ENCODE measurements at places on chromosomes 1 and 21.

- no peak for DNase-seq
Measured at GRCh38 chr1:11482198-11482597, 3.2 kb downstream of the DISP3 start.

DNA sequence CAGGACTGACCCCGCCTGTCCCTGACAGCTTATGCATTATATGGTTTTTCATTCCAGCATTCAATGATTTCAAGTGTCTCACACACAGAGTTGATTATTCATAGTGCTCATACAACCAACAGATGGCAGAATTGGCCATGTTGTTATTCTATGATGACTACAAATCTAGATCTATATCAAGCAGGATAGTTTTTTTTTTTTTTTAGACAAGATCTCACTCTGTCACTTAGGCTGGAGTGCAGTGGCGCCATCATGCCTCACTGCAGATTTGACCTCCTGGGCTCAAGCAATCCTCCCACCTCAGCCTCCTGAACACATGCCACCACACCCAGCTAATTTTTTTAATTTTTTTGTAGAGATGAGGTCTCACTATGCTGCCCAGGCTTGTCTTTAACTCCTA, 40.1 kb upstream of the LRRC8D start:
- DNase-seq: no peak

GRCh38 chr1:90622666-90623065, 94.4 kb downstream of the BARHL2 start:
- DNase-seq: no peak

DNA sequence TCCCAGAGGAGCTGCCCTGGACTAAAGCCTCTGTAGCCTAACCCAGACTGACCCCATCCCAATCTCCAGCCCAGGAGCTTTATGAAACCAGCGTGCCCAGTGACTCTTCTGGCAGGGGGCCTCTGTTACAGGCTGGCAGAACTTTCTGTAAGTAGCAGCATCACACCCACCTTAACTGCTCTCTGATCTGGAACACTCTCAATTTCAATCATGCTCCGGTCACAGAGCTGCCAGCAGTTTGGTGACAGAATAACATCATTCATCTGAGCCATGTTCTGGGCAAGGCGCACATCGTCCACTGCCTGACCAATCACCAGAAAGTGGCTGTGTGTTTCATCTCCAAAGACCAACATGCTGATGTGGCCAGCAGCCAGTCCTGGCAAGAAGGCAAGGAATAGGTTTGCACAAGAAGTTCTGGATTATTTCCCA, 14.7 kb downstream of the ADCY10 start:
- DNase-seq: no peak

DNA sequence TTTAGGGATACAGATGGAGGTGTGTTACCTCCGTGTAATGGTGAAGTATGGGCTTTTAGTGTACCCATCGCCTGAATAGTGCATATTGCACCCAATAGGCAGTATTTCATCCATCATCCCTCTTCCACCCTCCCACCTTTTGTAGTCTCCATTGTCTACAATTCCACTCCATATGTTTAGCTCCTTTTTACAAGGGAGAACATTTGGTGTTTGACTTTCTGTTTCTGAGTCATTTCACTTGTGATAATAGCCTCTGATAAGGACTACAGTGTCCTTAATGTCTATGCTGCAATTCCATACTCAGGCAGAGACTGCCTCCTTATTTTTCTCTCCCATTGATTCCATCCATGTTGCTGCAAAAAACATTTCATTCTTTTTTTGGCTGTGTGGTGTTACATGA, 48.7 kb downstream of the OVGP1 start:
- DNase-seq: no peak

GRCh38 chr1:72705921-72706320, 423.6 kb upstream of the NEGR1 start:
- no peak for DNase-seq

DNA sequence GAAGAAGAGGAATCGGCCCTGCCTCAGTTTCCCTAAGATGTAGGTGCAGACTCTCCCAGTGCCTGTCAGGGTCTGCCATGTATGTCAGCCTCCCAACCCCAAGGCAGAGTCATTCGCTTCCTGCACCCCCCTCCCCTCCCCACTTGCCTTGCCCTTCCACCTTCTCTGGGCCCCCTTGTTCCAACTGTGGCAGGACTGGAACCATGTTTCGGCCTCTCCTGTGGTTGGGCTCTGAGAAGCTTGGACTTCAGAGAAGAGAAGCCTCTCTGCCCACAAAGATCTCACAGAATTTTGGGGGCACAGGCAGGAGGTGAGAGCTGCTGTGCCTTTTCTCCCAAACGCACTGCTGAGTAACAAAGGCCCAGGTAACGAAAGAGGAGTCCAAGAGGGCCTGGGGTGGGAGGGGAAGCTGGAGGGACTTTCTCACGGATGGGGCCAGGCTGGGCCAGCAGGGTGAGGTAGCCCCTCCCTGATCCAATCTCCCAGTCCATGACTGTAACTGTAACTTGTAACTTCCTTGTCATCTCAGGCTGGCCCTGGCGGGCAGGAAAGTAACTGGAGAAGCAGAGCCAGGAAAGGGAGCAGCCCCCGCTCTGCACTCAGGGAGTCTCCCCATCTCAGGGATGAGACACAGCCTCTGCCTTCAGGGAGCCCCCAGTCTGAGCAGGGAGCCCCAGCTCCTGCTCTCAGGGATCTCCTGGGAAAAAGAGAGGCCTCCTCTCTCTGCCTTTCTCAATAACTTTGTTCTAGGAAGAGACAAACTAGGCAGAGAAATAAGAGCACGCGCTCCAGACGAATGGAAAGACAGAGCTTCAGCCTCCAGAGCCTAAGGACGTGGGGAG, 11.3 kb downstream of the CRABP2 start:
- DNase-seq: no peak

DNA sequence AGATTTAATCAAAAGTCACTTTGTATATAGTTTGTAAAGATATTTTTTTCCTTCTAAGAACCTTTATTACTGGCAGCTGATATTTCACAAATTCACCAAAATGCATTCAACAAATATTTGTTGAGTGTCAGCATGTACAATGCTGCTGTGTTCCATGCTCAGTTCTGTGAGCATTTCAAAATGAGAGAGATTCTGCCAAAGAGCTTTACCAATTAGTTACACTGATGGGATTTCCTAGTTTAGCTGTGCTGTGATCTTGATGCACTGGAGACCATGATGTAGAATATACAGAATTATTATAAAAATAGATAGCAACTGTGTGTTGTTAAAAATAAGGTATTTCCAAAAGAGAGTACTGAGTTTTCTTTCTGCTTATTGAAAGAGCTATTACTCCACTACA, 225.6 kb downstream of the BRINP3 start:
- no peak for DNase-seq

GRCh38 chr1:75438355-75438754, 172.6 kb downstream of the SLC44A5 start:
- no peak for DNase-seq

GRCh38 chr1:71930511-71930910, 351.8 kb downstream of the NEGR1 start:
- DNase-seq: no peak

DNA sequence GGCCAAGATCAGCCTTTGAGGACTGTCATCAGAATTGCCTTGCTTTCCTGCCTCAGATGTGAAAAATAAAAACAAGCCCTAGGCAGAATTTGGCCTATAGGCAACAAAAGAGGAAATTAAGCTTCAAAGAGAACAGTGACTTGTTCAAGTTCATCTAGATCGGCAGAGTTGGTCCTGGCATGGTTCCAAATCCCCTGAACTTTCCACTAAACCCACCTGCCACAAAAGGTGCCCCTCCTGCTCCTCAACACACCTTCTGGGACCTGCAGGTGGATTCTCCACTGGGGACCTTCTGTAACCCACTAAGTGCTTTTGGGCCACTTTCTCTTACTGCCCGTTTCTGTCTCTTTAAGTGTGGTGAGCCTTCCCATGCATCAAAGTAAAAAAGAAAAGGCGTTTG, 42.5 kb upstream of the LRRN2 start:
- no peak for DNase-seq

GRCh38 chr1:210707300-210708240, 378.9 kb downstream of the HHAT start:
- DNase-seq: no peak

DNA sequence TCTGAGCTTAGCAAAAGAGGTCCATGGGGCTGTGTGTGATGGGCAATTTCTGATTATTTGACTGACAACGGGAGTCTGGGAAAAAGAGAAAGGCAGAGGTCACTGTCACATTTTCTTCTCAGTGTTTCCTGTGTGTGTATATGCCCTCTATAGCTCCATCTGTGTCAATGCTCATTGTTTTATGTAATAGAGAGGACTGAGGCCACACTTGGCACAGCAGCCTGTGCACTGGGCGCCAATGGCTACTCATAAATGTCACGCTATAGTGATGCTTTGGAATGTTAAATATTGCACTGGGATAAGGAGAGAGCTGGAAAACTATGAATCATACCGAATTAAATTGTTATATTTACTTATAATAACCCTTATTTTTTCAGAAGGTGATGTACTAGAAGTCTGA, 365.4 kb downstream of the NEGR1 start:
- DNase-seq: no peak

DNA sequence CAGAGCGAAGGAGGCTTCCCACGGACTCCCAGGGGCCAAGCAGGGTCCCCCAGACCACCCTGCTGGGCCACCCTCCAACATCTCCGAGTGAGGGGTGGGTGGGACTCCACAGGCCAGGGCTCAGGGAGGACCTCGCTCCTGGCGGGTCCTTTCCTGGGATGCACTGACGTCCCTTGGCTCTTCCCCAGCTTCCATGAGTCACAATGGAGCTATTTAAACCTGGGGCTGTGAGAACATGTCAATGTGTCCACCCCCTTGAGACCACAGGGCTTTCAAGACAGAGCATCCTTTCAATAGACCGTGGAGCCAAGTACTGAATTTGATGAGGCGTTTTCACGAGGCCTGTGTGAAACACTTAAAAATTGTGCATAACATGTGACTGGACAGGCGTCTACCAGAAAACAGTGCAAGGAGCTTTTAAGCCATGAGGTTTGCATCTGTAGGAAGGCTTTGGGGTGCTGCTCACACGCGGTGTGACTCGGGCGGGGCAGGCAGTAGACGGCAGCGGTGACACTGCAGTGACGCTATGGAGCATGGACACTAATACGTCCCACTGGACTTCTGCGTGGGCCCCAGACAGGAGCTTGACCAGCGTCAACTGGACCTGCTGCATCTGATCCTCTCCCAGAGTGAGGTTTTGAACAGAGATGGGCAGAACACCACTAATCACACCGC, 24.1 kb upstream of the NPHP4 start:
- no peak for DNase-seq

GRCh38 chr1:159783724-159784123, 3.0 kb downstream of the DUSP23 start:
- DNase-seq: no peak

- DNase-seq: no peak
Measured at GRCh38 chr1:228802386-228803220, 67.3 kb downstream of the RHOU start.

- DNase-seq: no peak
Measured at GRCh38 chr1:178174539-178174938, 80.6 kb downstream of the RASAL2 start.

GRCh38 chr1:219990782-219991510, 55.4 kb downstream of the EPRS1 start:
- no peak for DNase-seq

- DNase-seq: no peak
Measured at GRCh38 chr21:42219606-42220137, 732 bp downstream of the ABCG1 start.

- DNase-seq: no peak
Measured at GRCh38 chr1:34479731-34480130, 275.1 kb upstream of the GJB5 start.

- no peak for DNase-seq
Measured at GRCh38 chr1:1435106-1435903, at the start of gene VWA1. Gene VWA1, plus strand, starts transcription at chr1:1435690. Its CDS starts 59 bp downstream, at chr1:1435749.

- no peak for DNase-seq
Measured at GRCh38 chr1:246179401-246179800, 327.7 kb downstream of the SMYD3 start.

GRCh38 chr1:156104065-156104810, 10.3 kb upstream of the LMNA start:
- DNase-seq: no peak

- no peak for DNase-seq
Measured at GRCh38 chr1:203996126-203996525, 76.8 kb upstream of the SOX13 start.

GRCh38 chr1:54227891-54228310, 27.9 kb downstream of the MRPL37 start:
- no peak for DNase-seq

- DNase-seq: no peak
Measured at GRCh38 chr1:94332516-94332915, 85.7 kb upstream of the ABCD3 start.

DNA sequence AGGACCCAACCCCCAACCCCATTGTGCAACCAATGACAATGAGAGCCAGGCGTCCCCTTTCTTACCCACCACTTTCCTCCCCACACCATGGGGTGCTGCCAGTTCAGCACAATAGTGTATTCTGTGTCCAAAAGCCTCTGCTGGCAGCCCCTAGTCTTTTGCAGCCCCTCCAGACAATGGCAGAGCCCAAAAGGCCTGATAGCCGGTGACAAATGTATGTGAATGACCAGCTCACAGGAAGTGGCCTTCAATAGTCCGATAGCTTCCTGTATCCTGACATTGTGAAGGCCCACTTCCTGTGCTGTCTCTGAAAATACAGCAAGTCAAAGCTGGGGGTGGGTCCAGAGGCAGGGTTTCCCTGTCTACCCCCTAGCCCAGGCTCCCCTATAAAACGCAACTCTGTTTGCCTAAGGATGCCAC, 16.6 kb downstream of the SMIM12 start:
- no peak for DNase-seq

DNA sequence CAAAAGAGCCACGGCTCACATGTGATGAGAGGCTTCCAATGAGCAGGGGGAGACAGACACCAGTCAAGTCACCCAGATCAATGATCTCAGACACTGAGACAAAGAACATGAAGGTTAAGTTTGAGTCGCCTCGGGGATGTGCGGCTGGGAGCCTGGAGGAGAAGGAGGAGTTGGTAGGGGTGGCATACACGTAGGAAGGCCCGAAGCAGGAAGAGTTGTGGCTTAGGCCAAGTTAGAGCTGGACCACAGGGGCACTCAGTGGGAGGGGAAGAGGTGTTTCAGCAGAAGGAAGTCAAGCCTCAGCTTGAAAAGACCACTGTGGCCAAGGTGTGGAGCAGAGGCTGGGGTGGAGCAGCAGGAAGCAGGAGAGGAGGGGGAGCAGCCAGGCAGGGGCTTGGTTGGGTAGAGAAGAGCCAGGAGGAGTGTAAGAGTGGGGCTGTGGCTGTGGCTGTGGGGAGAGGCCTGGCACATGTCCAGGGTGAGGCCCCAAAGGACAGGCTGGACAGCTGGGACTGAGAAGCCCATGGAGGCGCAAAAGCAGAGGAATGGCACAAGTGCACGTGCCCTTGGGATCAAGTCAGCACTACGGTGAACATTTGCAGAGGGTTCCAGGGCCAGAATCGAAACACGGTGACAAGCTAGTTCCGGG, 27.6 kb downstream of the CTNNBIP1 start:
- no peak for DNase-seq

- no peak for DNase-seq
Measured at GRCh38 chr1:88847643-88848042, 43.7 kb downstream of the GTF2B start.

- no peak for DNase-seq
Measured at GRCh38 chr1:75308365-75308764, 174.2 kb downstream of the LHX8 start.
